AG04449 (cell line): ENCODE measurements at places on chromosomes 16 and 17.

- no peak for DNase-seq
Observed at GRCh38 chr17:33686171-33686570, 393.1 kb upstream of the ASIC2 start.

- DNase-seq = no peak
Observed at GRCh38 chr17:44956998-44957981, 9.7 kb upstream of the KIF18B start.

DNA sequence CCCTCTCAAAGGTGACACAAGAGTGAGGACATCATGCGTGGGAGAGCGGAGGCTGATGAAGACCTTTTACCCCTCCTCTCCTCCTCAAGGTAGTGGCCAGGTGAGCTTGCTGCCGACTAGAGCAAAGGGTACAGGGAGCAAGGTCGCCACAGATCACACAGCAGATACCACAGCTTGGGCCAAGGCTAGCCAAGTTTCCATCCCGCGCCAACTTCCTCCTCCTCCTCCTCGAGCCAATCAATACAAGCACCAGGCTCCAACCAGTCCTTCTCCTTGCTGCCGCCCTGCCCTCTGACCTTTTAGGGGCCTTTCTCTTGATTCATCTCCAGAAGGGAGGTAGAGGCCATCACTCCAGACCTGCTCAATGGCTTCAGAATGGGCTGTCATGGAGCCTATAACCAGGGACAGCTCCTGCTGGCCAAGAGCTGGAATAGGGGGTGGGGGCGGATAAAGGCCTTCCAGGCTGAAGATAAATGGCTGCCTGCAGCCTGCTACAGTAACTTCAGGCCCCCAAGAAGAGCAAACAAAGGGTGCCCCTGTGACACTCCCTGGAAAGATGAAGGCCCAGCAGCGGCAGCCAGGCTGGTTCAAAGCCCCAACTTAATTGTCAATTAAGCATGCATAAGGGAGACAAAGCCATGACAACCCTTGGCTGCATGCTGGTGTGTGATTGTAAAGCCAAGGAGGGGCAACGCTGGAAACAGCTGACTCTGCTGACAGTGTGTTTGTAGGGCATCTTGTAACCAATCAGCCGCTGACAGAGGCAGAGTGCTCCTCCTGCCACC, 17.8 kb downstream of the HNF1B start:
- no peak for DNase-seq

GRCh38 chr17:66715745-66716156, 119.2 kb upstream of the CACNG5 start:
- DNase-seq = peak; percentile 16
